ENCODE measurements at places on chromosomes 5 and 9.

DNA sequence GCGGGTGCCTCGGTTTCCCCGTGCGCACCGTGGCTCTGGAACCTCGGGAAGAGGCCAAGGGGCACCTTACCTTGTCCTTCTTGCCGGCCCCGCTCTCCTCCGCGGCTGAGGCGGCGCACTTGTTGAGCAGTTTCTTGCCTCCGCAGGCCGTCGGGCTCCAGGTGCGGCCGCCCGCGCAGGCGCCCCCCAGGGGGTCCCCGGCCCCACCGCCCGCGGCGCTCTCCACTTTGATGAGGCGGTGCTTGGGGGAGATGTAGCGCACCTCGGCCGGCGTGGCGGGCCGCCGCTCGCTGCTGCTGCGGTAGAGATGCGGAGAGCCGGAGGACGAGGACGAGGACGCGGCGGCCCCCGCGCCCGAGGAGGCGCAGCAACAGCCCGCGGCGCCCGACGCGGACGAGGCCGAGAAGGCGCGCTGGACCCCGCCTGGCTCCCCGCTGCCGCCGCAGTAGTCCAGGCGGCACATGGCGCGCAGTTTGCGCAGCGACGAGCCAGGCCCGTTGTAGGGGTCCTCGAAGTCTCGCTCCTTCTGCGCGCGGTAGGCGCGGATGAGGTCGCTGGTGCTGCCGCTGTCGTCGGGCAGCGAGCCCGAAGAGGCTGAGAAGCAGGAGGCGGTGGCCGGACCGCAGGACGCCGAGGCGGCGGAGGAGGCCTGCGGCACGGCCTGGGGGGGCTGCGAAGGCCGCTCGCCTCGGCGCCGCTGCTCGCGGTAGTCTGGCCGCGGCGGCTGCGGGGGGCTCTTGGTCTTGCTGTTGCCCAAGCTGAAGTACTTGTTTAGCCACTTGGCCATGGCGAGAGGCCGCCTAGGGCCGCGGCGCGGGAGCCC lies 957 bp downstream of the SHB start:
- peak overlapping the region; percentile 41 for H3K4me3 ChIP-seq
- H3K27me3 ChIP-seq, result peaks cover 17% of the 10 kb centered on the region
- H3K4me1 ChIP-seq, result peaks cover 18% of the 10 kb centered on the region
- H3K27ac ChIP-seq, result no peak overlapping the region
- no peaks in the 10 kb centered on the region for H3K36me3 ChIP-seq

DNA sequence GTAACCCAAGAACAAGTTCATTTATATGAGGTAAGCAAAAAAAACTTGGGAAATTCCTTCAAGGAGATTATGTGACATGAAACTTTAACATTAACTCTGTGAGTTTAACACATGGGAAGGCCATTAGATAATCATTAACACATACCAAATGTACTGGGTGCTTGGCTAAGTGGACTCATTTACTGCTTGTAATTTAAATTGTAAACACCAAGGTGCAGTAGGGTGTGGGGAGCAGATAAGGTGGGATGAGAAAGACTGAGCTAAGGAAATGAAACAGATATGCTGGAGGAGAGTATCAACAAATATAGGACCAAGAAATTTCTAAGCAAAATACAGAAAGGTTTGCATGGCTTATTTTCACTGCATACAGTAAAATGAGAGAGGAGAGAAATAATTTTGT lies 2384.8 kb upstream of the ACO1 start:
- no peaks in the 10 kb centered on the region for H3K27me3 ChIP-seq
- H3K4me1 ChIP-seq, result no peaks in the 10 kb centered on the region
- H3K36me3 ChIP-seq, result no peaks in the 10 kb centered on the region
- H3K27ac ChIP-seq, result no peak overlapping the region
- DNase-seq, result no peak

DNA sequence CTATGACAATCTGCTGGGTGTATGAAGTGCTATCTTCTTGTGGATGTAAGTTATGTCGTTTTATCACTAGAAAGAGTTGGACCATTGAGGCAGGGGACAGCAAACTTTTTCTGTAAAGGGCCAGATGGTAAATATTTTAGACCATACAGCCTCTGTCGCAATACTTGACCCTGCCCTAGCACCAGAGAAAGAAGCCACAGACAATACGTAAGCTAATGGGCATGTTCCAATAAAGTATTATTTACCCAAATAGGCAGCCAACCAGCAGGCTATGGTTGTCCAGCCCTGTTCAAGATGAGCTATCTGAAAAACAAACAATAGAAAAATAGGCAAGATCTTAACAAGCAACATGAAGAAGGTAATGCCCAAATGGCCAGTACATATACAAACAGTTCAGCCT lies 36.4 kb downstream of the MTX3 start:
- H3K36me3 ChIP-seq, result no peaks in the 10 kb centered on the region
- DNase-seq, result no peak
- H3K27ac ChIP-seq, result no peak overlapping the region
- no peaks in the 10 kb centered on the region for H3K4me1 ChIP-seq

DNA sequence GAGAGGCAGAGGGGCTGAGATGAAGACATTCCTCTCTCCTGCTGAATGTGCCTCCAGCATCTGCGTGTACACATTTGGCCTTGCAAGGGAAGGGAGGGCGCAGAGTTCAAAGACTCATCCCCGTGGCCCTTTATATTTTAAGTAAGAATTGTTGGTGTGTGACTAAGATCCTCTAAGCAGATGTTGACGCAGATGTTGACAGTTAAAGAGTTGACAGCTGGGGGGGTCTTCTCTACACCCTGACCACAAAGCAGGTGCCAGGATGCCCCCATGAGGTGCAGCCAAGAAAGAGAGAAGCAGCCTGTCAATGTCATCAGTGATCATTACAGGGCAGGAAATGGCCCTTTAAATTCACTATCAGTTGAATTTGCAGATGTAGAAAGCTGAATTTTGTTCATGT lies 262.9 kb downstream of the IRX1 start:
- H3K27me3 ChIP-seq, result no peaks in the 10 kb centered on the region
- H3K27ac ChIP-seq, result no peak overlapping the region
- no peak overlapping the region for H3K4me3 ChIP-seq
- no peaks in the 10 kb centered on the region for H3K36me3 ChIP-seq
- no peak for DNase-seq
- no peaks in the 10 kb centered on the region for H3K4me1 ChIP-seq

DNA sequence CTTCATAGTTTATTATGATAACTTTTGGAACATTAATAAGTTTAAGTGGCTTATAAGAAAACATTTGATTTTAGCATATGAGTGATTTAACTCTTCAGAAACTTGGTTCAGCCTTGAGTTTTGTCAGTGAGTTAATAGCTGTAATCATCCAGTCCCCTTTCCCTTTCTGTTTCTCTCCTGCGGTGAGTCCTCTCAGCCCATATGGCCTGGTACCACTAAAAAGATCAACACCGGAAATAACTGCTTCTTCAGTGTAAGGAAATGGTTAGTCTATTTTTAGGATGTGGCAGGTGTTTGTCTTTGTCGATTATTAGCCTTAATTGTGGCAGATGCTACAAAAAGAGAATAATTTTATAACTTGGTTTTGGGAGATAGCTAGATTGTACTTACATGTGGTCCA lies 120.2 kb upstream of the GRHPR start:
- DNase-seq, result peak; percentile 94
- peak overlapping the region; percentile 12 for H3K27ac ChIP-seq

DNA sequence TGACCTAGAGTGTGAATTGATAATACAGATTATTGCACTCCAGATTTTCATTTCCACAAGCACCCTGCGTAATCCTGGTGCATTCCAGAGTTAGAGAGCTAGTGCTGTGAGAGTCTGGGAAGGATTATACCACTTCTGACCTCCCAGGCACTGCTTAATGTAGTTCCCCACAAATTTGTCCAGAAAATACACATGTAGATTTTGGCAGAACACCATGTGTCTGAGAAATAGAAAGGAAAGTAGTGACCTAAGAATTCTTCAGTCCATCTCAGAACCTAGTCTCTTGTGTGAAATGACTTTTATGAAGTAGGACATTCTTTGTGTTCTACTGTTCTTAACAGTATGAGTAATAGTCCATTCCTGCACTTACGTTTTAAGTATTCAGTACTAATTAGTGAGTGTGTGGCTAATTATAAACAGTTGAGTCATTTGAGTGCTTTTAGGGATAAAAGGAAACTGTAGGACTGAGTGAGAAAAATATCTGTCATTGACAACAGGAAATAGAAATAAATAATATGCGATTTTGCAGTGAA lies 27.8 kb upstream of the PTPDC1 start:
- H3K4me3 ChIP-seq, result no peak overlapping the region
- H3K27ac ChIP-seq, result no peak overlapping the region
- H3K4me1 ChIP-seq, result no peaks in the 10 kb centered on the region
- DNase-seq, result no peak

- H3K4me3 ChIP-seq, result no peak overlapping the region
- no peaks in the 10 kb centered on the region for H3K27me3 ChIP-seq
- no peak for DNase-seq
- H3K27ac ChIP-seq, result no peak overlapping the region
- no peaks in the 10 kb centered on the region for H3K4me1 ChIP-seq
These were observed 545.9 kb upstream of the KLF4 start for GRCh38 chr9:108035487-108035886.

Data from MM.1S (cell line).